ENCODE measurements at places on chromosomes 12 and 14. TPM values are rescaled to one million over a fixed set of nuclear protein-coding genes. Genes with fewer than 3 reads are reported as not detected.
A peak's percentile ranks its signal among the peaks of the same experiment; 100 is the strongest.

The MMP17 gene
- total RNA-seq = 1.5 TPM

DNA sequence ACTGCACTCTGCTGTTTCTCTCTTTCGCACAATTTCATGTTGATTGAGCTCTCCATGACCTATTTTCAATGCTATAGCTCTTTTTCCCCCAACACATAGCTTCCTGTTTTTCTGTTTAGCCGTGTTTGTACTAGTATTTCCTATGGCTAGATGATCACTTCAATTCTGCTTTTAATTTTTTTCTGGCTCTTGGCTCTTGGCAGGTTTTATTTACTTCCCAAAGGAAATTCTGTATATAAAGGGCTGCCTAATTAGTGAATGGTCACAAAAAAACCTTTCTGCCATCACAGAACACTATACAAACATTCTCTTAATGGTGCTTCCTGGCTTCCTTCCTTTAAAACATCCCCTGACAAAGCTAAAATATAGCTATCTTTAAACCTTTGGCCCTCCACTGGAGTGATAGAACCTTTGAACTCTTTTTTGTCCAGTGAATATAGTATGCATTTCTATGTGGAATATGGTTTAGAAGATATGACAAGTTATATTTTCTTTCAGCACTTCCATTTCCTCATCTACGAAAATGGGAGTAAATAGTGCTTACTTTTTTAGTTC is 88.2 kb downstream of the RASSF9 start:
- no peak for DNase-seq

- DNase-seq = peak; percentile 49
These were observed at the start of gene ITPK1 for GRCh38 chr14:93115821-93116675. ITPK1 (minus strand) TSS chr14:93115925; CDS start chr14:93115163, 762 bp downstream.

DNA sequence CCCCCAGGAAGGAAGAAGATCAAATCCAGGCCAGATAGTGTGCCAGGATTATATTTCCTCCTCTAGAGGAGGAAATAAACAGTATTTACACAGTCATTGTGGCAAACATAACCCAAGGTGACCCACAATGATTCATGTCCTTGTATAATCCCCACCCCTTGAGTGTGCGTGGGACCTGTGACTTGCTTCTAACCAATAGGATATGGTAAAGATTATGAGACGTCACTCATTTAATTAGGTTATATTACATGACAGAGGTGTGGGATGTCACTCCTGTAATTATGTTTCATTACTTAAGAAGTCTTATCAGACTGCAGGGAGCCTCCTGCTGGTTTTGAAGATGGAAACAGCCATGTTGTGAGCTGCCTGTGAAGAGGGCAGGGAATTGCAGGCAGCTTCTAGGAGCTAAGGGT is 12.2 kb upstream of the CATSPERB start:
- DNase-seq = no peak

DNA sequence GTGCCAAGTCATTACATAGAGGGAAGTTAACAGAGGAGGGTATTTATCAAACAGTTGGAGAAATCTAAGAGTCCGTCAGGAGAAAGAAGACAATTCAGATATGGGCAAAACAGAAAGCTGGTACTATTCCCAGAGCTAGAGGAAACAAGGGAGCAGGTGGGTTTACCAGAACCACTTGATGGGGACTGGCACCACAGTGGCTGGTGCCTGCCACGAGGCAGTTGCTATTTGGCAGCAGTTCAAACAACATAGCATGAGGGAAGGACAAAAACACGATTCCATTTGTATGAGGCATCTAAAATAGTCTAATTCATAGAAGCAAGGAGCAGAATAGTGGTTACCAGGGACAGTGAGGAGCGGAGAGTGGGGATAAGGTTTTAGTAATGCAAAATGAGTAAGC is 24.6 kb upstream of the KLRD1 start:
- no peak for DNase-seq

DNA sequence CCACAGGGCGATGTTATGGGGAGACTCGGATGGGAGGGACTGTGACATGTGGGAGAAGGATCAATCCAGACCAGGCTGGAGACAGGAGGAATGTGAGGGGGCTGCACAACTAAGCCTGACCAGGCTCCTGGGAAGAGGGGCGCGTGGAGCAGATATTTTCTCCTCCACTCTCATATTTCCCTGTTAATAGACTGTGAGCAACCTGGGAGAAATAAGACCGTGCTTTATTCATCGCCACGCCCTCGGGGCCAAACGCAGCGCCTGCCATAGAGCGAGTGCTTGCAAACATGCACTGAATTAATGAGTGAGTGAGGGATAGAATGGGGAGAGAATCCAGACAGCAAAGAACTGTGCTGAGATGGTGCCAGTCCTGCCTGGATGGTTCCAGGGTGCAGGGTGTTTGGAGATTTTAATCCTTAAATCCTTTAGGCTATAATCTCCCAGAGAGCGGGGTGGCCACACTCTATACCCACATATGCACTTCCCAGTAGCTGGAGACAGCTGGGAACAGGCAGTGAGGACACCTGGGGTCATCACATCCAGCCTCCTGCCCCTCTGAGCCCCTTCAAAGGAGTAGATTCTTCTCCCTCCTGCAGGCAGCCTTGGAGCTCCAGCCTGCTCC is 13.6 kb upstream of the FAIM2 start:
- no peak for DNase-seq

DNA sequence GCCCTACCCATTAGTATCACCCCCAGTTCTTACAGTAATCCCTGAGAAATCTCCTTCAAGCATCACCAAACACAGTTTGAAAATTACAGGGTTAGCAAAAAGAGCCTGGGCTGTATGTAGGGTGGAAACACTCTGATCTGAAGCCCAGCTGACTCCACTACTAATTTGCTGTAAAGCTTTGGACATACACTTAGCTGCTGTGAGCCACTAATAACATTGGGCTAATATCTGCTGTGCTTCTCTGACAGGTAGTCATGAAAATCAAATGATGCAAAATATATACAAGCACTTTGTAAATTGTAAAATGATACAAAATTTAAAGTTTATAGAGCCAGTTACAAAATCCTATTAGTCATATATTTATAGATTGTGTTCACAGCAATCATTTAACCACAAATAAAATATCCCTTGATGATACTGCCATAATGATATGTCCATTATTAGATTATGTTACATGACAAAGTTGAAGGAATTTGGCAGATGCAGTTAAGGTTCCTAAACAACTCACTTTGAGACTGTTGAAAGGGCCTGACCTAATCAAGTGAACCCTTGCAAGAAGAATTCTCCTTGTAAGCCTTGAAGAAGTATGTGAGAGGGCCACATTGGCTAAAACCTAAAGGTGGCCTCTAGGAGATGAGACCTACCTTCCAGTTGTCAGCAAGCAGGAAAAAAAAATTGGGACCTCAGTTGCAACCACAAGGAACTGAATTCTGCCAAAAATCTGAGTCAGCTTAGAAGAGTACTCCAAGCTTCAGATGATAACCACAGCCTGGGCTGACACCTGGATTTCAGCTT is 19.0 kb downstream of the TWF1 start:
- no peak for DNase-seq

- DNase-seq = no peak
These were observed 17.6 kb upstream of the TEX22 start for GRCh38 chr14:105380756-105381155.

GRCh38 chr12:22527999-22528398 is 16.3 kb downstream of the C2CD5 start:
- no peak for DNase-seq

- no peak for DNase-seq
These were observed 77.8 kb upstream of the MAX start for GRCh38 chr14:65179918-65180724.

GRCh38 chr12:109165599-109165998 is 49.2 kb downstream of the ACACB start:
- DNase-seq = no peak

DNA sequence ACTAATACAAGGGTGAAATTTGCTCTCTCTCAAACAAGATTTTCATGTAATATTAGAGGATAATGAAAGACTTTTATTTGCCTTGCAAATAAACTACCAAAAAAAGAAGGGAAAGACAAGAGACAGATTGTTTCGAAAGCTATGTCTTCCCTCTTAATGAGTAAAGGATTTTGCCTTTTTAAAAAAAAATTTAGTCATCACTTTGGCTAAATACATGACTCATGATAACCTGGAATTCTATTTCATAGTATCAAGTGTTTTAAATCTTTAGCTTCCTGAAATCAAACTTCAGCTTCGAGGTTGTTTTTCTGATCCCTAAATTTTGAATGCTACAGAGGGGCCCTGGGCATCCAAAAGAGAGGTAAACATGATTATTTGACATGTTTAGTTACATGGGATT is 144.4 kb downstream of the CCDC59 start:
- DNase-seq = no peak

GRCh38 chr12:69686731-69687130 is 12.4 kb downstream of the BEST3 start:
- no peak for DNase-seq
